ENCODE measurements at places on chromosomes 16 and 17. TPM values are rescaled to one million over a fixed set of nuclear protein-coding genes. Genes with fewer than 3 reads are reported as not detected.

DNA sequence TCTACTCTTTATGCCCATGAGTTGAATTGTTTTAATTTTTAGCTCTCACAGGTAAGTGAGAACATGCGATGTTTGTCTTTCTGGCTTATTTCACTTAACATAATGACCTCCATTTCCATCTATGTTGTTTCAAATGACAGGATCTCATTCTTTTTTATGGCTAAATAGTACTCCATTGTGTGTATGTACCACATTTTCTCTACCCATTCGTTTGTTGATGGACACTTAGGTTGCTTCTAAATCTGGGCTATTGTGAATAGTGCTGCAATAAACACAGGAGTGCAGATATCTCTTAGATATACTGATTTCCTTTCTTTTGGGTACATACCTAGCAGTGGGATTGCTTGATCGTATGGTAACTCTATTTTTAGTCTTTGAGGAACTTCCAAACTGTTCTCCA, 19.3 kb upstream of the CA4 start:
- no peaks in the 10 kb centered on the region for H3K4me1 ChIP-seq
- H3K36me3 ChIP-seq = no peaks in the 10 kb centered on the region
- no peak overlapping the region for H3K4me3 ChIP-seq
- no peak for DNase-seq
- H3K27ac ChIP-seq = no peak overlapping the region
- no peaks in the 10 kb centered on the region for H3K27me3 ChIP-seq

DNA sequence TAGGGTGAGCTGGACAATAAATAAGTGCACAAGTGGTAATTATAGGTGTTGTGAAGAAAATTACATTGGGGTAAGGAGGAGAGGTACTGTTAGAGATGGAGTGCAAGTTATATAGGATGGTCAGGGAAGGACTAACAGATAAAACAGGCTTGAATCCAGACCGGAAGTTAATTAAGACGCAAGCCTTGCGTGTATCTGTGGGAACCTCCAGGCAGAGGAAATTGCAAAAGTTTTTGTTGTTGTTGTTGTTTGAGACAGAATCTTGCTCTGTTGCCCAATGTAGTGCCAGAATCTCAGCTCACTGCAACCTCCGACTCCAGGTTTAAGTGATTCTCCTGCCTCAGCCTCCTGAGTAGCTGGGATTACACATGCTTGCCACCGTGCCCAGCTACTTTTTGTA, 2.4 kb upstream of the ZNF18 start:
- no peaks in the 10 kb centered on the region for H3K36me3 ChIP-seq
- H3K27ac ChIP-seq = no peak overlapping the region
- DNase-seq = no peak
- no peak overlapping the region for H3K4me3 ChIP-seq
- H3K27me3 ChIP-seq = no peaks in the 10 kb centered on the region

- H3K4me1 ChIP-seq = no peaks in the 10 kb centered on the region
- H3K36me3 ChIP-seq = no peaks in the 10 kb centered on the region
- no peak for DNase-seq
Observed at GRCh38 chr16:67917140-67917851, 14.4 kb downstream of the CTRL start.

GRCh38 chr16:48250520-48251278, 3.4 kb upstream of the ABCC11 start:
- H3K27me3 ChIP-seq = no peaks in the 10 kb centered on the region
- H3K36me3 ChIP-seq = no peaks in the 10 kb centered on the region
- peak overlapping the region; percentile 34 for H3K27ac ChIP-seq
- H3K4me1 ChIP-seq = peaks cover 43% of the 10 kb centered on the region

- no peak overlapping the region for H3K4me3 ChIP-seq
- H3K4me1 ChIP-seq = no peaks in the 10 kb centered on the region
- no peaks in the 10 kb centered on the region for H3K36me3 ChIP-seq
- H3K27me3 ChIP-seq = no peaks in the 10 kb centered on the region
Observed at GRCh38 chr16:1433263-1433560, 2.3 kb downstream of the PERCC1 start.

GRCh38 chr16:84461029-84461412, 43.4 kb downstream of the MEAK7 start:
- H3K27me3 ChIP-seq = no peaks in the 10 kb centered on the region
- no peaks in the 10 kb centered on the region for H3K4me1 ChIP-seq
- no peak overlapping the region for H3K4me3 ChIP-seq
- no peak overlapping the region for H3K27ac ChIP-seq
- DNase-seq = no peak

DNA sequence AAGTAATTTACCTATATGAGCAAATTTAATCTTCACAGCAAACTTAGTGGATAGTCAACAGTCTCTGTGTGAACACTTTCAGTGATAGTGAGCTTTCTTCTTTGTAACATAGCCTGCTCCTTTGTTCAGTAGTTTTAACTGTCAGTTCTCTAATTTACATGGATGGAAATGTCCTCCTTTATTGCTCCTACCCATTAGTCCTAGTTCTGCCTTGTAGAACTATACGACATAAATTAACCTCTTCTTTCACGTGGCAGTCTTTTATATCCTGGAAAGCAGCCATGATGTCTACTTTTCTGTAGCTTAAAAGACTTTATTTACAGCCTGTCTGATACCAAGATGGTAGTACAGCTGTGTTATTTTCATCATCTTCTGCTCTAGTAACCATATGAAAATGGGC, 143.6 kb downstream of the TANC2 start:
- no peak for DNase-seq
- H3K4me1 ChIP-seq = no peaks in the 10 kb centered on the region
- no peak overlapping the region for H3K4me3 ChIP-seq
- no peaks in the 10 kb centered on the region for H3K27me3 ChIP-seq

GRCh38 chr16:86865851-86866662, 287.7 kb downstream of the FOXL1 start:
- no peak overlapping the region for H3K27ac ChIP-seq
- H3K36me3 ChIP-seq = no peaks in the 10 kb centered on the region
- no peaks in the 10 kb centered on the region for H3K4me1 ChIP-seq
- H3K4me3 ChIP-seq = no peak overlapping the region
- H3K27me3 ChIP-seq = no peaks in the 10 kb centered on the region

BAIAP3 gene
- total RNA-seq = 2.1 TPM

ANKRD40CL gene
- total RNA-seq = not detected

HSDL1 gene
- 6.8 TPM for total RNA-seq

CRYBA1 gene
- total RNA-seq = not detected

PTGES3L gene
- 0.18 TPM for total RNA-seq

PERCC1 gene
- total RNA-seq = not detected

All from pancreas (tissue), 10 donors.